ENCODE measurements at places on chromosomes 12 and 14. TPM values are rescaled to one million over a fixed set of nuclear protein-coding genes. Genes with fewer than 3 reads are reported as not detected.

ANO2 gene
- polyA plus RNA-seq = not detected

RNFT2 gene
- 2.2 TPM for polyA plus RNA-seq

NANOG gene
- not detected for polyA plus RNA-seq

RILPL1 gene
- 0.54 TPM for polyA plus RNA-seq

MANSC4 gene
- polyA plus RNA-seq = 0.32 TPM

INHBC gene
- polyA plus RNA-seq = not detected
